Hematopoietic multipotent progenitor cell treated with erythropoietin and hydrocortisone succinate and interleukin-3 and kit ligand, for 4 days (in vitro differentiated cells): ENCODE measurements at places on chromosomes 16 and 17.

DNA sequence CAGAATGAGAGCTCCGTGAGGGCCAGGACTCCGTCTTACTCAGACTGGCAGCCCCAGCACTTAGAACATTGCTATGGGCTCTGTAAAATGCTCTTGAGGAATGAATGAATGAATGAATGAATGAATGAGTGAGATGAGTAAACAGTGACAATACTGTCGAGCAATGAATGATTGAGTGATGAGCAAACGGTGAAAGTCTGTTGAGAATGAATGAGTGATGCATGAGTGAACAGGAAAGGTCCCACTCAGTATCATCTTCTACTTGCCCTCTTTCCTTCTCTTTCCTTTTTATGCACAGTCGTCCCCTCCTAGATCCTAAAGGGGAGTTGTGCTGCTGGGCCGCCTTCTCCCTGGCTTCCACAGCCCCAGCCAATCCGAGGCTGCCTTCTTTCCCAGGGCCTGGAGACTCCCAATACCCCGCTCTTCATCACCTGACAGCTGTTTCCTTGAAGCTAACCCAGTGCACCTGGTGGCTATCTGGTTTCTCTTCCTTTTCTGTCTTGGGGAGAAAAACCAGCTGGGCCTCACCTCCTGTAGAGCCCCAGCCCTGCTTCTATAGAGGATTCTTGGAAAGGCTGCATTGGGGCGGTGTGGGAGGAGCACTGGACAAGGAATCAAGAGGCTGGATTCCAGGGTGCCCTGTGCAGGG lies 32.7 kb upstream of the CACNG1 start:
- DNase-seq: no peak

DNA sequence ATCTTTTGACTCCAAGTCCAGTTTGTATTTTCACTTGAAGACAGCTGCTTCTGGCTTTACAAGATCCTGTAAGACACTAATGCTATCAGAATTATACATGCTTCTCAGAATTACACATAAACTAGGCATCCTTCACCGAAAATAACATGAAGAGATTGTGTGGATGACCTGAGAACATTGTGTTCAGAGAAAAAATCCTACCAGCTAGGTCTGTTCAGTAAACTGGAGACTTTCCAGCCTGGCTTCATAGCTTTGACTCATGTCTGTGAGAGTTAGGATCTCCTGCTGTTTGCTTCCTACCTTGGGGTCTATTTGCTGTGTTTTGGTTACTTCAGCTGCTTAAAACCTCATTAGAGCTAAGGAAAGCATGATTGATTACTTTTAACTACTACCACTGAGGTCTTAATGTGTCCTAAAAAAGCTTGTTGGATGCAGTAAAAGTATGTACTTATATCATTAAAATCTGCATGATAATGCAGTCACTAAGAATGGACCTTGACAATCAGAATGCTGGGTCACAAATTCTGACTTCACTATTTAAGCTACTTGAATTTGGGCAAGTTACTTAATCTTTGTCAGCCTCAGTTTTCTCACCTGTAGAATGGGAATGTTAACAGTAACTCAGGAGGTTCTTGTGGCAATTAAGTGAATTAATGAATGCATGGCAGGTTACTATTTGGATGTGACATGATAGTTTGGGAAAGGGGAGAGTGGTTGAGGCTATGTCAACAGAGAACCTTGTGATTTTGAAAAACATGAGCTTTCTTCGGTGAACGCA lies 8.0 kb upstream of the MYH13 start:
- no peak for DNase-seq

DNA sequence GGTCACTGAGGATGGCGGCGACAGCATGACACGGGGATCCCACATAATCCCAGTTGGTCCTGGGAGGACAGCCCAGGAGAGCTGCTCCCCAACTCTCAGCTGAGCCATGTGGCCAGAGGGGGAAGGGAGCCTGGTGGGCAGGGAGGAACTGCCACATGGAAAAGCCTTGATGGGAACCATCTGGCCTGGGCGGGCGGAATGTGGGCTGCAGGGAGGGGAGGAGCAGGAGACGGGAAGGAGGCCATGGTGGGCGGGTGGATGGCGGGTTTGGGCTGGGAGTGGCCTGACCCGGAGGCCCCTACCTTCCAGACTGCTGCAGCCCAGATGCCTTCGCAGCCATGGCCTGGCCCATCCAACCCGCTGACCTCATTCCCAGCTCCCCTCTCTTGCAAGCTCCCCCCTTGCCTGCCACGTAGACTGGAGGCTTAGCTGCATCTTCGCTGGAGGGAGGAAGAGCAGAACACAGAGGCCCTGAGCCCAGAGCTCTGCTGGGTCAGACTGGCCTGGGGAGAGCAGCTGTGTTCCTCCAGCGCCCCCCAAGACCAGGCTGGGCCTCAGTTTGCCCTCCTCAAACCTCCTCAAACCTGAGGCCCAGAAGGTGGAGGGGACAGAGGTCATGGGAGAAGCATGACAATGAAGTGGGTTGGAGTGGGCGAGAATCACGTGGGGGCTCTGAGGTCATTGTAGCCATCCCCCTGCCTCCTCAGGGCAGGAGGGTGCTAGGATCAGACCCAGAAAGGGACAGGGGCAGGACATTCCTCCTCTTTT lies 8.2 kb upstream of the COL1A1 start:
- no peak for DNase-seq

DNA sequence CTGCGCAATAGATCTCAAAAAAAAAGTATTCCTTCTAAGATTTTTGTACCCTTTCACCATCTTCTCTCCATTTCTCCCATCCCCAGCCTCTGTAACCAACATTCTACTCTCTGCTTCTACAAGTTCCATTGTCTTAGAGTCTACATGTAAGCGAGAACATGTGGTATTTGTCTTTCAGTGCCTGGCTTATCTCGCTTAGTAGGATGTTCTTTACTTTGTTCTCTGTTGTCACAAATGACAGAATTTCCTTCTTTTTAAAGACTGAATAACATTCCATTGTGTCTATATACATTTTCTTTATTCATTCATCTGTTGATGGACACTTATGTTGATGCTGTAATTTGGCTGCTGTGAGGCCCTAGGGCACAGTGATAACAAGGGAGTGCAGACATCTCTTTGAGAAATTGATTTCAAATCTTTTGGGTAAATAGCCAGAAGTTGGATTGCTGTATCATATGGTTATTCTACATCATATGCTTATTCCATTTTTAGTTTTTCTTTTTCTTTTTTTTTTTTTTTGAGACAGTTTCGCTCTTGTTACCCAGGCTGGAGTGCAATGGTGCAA lies 37.7 kb upstream of the MYH10 start:
- no peak for DNase-seq

- DNase-seq: peak; percentile 85
These were observed 35.1 kb downstream of the MFSD11 start for GRCh38 chr17:76772842-76773525.

- no peak for DNase-seq
These were observed 164.4 kb upstream of the CIBAR2 start for GRCh38 chr16:85276721-85277120.

- DNase-seq: no peak
These were observed 113.3 kb downstream of the IRF8 start for GRCh38 chr16:86012221-86012620.

DNA sequence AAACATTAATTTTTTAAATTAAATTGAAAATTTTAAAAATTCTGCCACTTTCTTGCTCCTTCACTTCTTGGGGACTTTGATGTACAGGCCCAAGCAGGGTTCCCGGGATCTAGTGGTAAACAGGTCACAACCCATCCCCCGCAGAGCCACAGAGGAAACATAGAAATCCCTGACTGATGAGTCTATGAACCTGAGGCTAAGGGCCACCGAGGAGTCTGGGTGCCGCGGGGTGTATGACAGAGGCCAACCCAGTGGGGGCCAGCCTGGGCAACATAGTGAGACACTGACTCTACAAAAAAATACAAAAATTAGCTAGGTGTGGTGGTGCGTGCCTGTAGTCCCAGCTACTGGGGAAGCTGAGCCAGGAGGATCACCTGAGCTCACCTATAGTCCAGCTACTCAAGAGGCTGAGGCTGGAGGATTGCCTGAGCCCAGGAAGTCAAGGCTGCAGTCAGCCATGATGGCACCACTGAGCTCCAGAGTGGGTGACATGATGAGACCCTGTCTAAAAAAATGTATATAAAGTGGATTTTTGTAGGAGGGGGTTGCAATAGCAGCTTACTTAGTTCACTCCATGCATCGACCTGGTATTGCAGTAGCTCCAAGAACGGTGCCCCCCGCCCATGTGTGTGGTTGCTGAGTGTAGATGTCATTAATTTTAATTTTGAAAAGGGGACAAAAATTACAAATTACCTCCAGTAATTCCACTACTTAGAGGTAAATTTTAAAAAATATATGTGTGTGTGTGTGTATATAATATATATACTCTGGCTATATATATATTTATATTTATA lies 9.2 kb upstream of the FLYWCH1 start:
- DNase-seq: no peak

- no peak for DNase-seq
These were observed 27.7 kb downstream of the SRL start for GRCh38 chr16:4214215-4214621.

DNA sequence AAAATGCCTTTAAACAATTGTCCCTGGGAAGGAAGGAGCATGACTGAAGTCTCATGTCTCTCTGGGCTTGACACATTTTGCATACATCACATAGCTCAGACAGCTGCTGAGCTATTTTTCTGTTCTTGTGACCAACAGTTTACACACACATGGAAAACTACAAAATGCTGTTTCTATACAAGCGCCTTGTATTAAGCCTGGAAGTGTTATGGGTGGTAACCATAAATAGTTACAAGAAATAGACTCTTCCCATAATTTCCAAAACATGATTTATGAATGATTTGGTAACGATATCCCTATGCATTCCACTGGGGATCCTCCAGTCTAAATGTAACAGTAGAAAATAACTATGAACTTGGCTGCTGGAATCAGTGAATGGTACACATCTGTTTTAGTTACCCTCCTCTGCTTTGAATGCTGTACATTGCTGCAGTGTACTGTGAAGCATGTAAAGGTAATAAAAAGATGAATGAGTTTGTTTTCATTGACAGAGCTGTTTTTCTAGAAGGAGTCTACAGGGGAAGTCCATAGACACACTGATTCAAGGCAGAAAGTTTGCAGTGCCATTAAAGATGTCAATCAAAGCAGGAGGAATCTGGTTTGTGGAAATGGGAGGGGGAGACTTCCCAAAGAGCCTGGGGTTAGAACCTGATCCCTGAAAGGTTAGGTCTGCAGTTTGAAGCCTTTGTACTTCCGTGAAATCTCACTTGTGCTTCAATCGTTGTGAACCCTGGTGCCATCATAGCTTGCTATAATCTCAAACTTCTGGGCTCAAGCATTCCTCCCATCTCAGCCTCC lies 5.0 kb downstream of the ACSF2 start:
- no peak for DNase-seq

GRCh38 chr16:84041881-84042280 lies 714 bp downstream of the SLC38A8 start:
- no peak for DNase-seq

DNA sequence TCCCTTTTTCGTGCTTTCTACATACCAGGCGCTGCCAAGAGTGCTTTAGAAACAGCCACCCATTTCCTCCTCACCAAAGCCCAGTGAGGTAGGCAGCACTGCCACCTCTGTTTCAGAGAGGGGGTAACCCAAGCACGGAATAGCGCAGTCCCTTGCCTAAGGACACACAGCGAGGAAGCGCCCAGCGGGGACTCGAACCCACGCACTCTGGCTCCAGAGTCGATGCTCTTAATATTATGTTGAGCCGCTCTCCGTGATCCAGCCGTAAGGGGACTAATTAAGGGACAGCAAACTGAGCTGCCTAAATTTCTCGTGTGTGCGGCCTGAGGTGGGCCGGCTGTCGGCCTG lies 497 bp downstream of the CES1 start:
- DNase-seq: no peak

GRCh38 chr16:73059779-73060615 lies 12.1 kb upstream of the ZFHX3 start:
- DNase-seq: no peak

DNA sequence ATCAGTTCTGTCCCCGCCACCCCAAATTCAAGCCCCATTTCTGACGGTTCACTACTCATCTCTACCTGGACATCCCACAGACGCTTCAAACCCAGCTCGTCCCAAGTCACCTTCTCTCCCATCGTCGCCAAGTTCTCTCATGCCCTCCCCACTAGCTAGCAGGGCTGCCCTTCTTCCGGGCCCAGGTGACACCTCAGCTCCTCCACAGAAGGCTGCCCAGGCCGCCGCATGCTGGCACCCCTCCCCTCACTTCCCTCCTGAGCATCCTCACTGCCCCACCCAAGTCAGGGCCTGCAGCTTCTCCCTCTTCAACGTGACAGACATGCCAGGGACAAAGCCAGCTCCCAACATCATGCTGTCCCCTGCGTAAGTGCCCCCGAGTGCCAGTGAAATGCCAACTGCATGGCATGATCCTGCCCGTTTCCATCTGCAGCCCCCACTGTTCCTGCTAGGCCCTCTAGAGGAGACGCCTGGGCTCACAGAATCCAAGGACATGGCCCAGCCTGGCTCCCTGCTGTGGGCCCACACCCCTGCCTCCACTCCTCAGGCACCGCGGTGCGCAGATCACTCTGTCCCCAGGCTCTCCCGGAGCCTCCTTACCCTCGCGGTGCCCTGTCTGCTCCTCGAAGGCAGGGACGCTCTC lies 5.9 kb downstream of the CYB561 start:
- no peak for DNase-seq

DNA sequence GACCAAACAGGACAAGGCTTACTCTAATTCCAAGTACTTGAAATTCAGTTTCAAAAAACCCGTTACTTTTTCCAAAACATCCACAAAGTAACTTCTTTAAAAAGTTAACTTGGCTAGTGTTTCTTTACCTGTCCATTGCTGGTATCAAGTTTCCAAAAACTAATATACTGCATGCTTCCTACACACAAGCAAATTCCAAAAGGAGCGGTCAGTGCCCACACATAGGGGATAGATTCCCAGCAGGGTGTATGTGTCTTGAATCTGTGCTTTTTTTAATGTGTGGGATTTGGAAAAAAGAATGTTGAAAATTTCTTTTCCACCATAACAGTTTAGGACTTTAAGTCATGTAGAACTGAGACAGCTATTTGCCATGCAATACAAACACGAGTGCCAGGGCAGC lies 367.8 kb upstream of the SOX9 start:
- no peak for DNase-seq

DNA sequence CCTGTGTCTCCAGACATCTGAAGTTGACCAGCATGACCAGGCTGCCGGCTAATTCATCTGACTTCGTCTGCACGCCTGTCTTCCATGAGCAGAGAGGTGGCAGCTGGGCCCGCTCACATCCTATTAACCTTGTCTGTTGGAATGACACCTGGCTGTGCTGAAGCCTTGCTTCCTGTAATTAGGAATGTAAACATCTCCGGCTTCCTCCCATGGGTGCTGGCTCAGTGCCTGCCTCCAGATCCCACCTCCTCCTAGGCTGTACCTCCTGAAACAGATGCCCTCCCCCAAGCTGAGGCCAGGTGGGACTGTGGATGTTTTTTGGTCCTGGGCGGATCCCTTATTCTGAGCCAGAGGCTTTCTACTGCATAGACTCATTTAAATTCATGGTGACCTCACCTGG lies 296.3 kb downstream of the HS3ST4 start:
- no peak for DNase-seq

GRCh38 chr16:52237823-52238222 lies 309.1 kb downstream of the TOX3 start:
- DNase-seq: no peak

GRCh38 chr17:44924107-44924544 lies 8.8 kb upstream of the GFAP start:
- no peak for DNase-seq

- no peak for DNase-seq
These were observed 27.9 kb downstream of the STXBP4 start for GRCh38 chr17:54996441-54996840.

- peak; percentile 60 for DNase-seq
These were observed 34.1 kb downstream of the TK2 start for GRCh38 chr16:66515596-66516508.
